ENCODE measurements at places on chromosomes 4 and X.

DNA sequence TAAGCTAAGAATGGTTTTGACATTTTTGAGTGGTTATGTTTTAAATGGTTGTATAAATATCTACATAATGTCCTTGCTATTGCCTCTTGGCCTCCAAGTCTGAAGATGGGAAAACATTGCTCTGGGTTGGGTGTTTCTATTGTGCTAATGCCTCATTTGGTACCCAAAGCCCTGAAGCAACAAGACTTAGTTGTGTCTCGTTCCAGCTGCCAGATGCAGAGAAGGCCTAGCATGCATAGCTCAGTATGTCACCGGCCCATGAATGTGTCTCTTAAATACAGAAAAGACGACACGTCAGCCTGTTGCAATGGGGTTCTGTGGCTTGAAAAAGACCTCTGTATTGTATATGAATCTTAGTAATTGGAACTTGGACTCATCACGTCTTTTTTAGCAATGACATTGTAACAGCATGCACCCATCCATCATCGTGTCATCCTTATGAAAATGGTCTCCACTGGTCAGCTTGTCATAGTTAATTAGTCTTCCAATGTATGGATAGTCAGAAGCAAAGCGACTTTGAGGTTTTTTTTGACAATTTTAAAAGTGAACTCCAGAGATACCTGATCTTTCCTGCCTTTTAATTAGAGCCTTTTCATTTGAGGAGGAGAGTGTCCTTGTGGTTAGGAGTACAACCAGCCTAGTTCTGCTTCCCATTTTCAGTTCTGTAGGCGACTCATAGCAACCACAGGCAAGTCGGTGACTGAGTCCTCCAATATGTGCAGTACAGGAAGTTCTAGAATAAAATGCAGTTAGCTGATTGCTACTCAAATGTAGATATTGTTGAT lies 126.4 kb upstream of the GATB start:
- DNase-seq: no peak

- DNase-seq: no peak
Observed at GRCh38 chrX:123884809-123885408, 25.1 kb downstream of the XIAP start.

GRCh38 chrX:115409551-115409950 lies 120.0 kb downstream of the LUZP4 start:
- no peak for DNase-seq

DNA sequence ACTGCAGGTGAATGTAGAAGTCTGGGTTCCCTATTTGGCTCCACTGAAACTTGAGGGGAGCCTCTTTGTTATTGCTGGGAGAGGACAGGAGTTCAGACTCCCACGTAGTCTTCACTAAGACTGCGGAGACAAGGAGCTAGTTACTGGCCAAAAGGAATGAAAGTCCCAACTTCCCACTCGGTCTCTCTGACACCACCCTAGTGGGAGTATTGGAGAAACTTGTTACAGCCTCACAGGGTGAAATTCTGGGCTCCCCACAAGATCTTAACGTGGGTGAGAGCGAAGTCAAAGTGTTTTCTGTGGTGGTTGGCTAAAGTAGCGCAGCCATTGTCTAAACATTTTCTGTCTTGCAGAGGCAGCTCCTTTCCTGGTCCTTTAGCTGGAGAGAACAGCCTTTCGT lies 13.5 kb downstream of the MYOZ2 start:
- DNase-seq: no peak

- no peak for DNase-seq
Observed at GRCh38 chr4:143133977-143134376, 50.7 kb upstream of the USP38 start.

DNA sequence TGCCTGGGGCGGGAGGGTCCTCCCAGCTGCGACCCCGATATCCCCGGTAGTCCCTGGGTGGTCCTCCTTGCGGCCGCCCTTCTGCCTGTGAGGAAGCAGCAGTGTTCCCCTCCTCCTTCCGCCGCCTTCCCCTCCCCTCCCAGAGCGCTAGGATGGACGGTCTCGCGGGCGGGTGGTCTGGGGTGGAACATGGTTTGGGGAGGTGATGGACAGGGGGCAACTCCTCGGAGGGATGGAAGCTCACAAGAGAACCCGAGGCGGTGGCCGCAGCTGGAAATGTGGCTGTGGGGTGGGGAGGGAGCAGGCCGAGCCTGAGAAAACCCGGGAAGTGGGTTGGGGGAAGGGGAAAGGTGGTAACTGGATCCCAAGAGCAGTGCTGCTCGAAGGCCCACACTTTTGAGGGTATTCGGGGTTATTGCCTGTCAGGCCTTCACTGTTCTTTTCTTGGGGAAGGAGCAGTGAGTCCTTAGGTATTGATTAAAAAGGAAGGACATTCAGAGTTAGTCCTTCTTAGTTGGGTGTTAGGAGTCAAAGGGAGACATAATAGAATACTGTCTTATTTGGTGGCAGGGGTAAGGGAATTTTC lies 581 bp downstream of the UBE2K start:
- DNase-seq: no peak
